Renal cortical epithelial cell (primary cell): ENCODE measurements at places on chromosomes 1 and 21. TPM values are rescaled to one million over a fixed set of nuclear protein-coding genes. Genes with fewer than 3 reads are reported as not detected.

- DNase-seq = peak; percentile 32
Observed at GRCh38 chr1:109441069-109441468, 14.8 kb upstream of the PSMA5 start.

DNA sequence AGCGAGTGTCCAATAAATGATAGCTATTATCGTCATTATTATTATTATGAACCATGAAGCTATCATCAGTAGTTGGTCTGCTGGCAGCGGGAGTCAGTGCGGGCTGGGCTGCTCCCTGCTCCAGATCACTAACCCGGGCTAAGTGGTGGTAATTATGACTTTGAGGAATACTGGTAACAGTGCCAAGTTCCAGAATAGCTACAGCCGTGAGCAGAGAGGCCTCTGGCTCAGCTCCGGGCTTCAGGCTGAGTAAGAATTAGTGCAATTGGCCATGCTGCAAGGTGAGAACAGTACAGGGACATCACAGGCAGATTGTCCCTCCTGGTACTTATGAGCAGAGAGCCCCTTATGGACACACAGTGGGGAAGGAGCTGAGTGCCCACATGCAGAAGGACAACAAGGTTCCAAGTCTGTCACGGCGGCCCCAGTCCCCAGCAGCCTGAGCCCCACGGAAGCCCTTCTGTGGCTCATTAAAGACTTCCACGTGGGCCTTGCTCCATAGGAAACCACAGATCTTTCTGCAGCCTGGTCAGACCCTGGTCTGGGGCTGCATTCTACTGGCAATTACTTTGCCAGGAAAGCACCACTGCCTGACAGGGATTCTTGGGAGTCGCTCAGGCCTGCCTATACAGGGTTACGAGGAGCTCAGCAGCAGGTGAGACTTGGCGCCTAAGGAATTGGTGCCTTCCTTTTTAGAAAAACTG, 235.1 kb downstream of the RRAGC start:
- no peak for DNase-seq

NCF2 gene
- 4.6 and 102 TPM in 2 replicates for total RNA-seq

- no peak for DNase-seq
Observed at GRCh38 chr1:47906527-47907176, 90.5 kb downstream of the TRABD2B start.

DNA sequence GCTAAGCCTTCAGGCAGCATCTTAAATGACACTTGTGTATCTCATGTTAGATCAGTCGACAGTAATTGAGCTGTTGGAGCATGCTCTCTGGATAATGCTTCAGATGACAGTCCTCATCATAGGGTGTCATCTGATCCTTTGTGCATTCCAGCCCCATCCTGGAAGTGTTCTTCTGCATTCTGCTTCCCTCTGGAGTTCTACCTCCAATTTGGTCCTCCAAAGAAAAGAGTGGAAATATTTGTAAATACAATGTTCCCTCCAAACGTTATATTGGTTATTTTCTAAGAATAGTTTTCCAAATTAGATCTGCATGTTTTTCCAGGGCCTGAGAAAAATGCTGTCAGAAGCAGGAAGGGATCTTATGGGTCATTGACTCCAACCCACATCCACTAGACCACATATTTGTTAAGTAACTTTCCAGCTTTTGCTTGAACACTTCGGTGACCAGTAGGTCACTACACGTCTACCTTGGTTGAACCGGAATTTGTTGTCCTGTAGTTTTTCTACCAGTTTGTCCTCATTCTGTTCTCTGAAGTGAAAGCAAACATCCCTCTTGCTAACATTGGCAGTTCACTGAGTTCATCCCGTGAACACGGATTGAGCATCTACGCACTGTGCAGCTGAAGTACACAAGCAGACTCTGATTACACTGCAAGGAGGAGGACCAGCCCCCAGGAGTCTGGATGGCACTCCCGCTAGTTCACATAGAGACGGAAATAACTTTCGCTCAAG, 136.0 kb downstream of the TLR5 start:
- DNase-seq = peak; percentile 98

PDZK1IP1 gene
- 288 and 398 TPM in 2 replicates for total RNA-seq

- no peak for DNase-seq
Observed at GRCh38 chr1:232136136-232136535, 493.8 kb downstream of the SIPA1L2 start.

- DNase-seq = no peak
Observed at GRCh38 chr1:157173900-157174410, 35.8 kb upstream of the ETV3 start.

DNA sequence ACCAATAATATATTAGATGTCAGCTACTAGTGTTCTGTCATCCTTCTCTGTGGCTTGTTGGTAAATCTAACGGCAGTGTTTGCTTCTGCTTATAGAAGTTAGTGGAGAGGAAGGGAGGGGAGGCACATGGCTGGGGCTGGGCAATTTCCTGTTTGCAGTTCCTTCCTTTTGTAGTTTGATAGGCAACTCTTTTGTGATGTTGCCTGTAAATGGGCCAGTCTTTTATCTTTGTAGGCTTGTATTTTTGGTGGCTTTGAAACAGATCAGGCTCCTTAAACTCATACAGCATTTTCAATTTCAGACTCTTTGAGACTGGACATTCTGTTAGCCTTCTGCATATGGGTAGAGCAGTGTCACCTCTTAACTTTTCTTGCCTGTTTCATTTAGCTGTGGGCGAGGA, 48.1 kb downstream of the CDC14A start:
- no peak for DNase-seq

FCRL4 gene
- not detected in 2 replicates for total RNA-seq

KRTAP25-1 gene
- total RNA-seq = not detected in 2 replicates

URB2 gene
- total RNA-seq = 13.4 and 15.6 TPM in 2 replicates

- no peak for DNase-seq
Observed at GRCh38 chr1:198968866-198969265, 330.0 kb downstream of the PTPRC start.

MCOLN3 gene
- total RNA-seq = 1.3 and 4.0 TPM in 2 replicates

CFHR5 gene
- total RNA-seq = not detected in 2 replicates

CDKN2C gene
- total RNA-seq = 2.8 and 6.7 TPM in 2 replicates

GRCh38 chr1:240508950-240509349, 103.0 kb downstream of the GREM2 start:
- no peak for DNase-seq

DNA sequence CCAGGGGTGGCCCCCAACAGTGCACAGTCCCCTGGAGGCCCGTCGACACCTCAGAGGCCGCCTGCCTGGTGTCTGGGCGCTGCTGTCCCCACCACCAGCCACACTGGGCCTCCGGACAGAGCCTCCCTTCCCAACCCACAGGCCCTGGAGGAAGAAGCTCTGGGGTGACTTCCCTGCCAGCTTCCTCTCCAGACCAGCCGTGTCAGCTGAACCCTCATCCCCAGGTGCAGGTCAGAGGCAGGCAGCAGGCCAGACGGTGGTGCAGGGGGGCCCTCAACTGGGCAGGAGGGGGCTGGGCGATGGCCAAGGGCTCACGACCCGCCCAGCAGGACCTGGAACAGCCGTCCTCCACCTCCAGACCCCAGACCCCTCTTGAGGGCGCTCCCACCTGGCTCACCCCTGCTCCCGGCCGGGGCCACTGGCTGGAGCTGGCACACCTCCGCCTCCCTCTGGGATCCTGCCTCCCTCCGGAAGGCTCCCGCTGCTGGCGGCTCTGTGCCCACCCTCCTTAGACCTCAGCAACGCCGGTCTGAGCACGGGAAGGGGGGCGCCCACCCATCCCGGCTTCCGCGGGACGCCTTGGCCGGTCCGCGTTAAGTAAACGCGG, 520 bp downstream of the TNFRSF18 start:
- DNase-seq = no peak

DNA sequence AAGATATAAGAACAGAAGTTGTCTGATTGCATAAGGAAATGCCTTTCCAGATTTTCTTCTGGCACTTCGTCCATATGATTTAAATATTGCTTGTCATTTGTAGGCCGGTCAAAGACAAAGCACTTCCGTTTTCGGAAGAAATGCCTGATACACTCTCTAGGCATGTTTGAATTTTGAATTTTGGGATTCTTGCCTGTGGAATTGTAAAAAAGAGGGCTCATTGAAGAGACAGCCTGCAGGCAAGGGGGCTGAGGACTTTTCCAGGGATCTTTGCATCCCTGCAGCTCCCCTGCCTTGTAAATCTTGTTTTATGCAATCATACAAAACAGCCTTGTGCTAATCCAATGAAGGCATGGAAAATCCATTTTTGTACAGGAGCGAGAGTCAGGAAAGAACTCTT, 7.4 kb downstream of the GBP4 start:
- no peak for DNase-seq

- peak; percentile 60 for DNase-seq
Observed at GRCh38 chr1:93585059-93585966, 96.3 kb downstream of the BCAR3 start.

GRCh38 chr1:161864577-161864976, 98.5 kb downstream of the ATF6 start:
- peak; percentile 53 for DNase-seq

DNA sequence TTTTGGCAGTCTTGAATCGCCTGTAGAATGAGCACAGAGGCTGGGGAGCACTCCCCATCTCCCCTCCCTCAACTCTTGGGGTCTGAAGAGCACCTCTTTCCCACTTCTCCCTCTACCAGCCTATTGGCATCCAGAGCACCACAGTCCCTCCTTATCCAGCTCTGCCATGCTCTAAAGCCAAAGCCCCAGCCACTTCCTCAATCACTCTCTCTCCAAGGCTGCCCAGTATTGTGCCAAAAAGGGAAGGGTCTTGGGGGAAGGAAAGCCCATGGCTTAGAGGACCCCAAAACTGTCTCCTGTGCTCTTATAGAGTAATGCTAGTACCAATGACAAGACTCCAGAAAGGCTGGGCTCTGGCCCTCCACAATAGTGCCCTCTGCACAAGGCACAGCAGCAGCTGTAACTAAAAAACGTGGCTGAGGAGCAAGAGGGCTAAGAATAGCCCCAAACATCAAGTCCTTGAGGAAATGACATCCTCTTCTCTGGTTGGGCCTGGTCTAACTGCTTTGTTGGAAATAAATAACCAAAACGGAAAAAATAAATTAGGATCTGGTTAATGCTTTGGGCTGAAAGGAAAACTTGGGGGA, 28.4 kb downstream of the SLC27A3 start:
- DNase-seq = no peak

DNA sequence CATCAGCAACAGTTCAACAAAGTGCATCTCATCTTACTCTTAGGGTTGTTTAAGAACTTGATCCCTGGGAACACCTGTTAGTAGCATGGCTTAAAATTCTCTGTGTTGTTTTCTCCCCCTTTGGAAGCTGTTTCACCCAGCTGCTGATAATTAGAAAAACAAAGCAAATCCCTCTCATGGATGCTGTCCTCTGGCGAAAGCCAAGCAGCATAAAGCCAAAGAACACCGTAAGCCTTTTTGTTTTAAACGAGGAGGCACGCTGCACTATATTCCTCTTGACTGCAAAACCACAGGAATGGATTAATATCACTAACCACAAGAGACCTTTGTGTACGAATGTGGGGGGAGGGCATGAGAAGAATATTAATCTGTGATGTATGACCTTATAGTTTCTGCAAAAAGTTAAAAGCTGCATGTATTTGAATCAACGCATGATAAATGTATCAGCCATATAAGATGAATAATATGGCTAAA, 923.2 kb downstream of the LTN1 start:
- DNase-seq = no peak
